Neural progenitor cell (in vitro differentiated cells): ENCODE measurements at places on chromosomes 12 and 14.

DNA sequence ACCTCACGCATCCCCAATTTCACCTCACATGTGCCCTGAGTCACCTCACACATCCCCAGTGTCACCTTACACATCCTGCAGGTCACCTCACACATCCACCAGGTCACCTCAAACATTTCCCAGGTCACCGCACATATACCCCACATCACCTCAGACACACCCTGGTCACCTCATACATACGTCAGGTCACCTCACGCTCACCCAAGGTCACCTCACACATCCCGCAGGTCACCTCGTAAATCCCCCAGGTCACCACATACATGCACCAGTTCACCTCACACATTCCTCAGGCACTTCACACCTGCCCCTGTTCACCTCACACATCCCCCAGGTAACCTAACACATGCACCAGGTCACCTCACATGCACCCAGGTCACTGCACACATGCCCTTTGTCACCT is 864.0 kb downstream of the TMEM121 start:
- no peak for DNase-seq

DNA sequence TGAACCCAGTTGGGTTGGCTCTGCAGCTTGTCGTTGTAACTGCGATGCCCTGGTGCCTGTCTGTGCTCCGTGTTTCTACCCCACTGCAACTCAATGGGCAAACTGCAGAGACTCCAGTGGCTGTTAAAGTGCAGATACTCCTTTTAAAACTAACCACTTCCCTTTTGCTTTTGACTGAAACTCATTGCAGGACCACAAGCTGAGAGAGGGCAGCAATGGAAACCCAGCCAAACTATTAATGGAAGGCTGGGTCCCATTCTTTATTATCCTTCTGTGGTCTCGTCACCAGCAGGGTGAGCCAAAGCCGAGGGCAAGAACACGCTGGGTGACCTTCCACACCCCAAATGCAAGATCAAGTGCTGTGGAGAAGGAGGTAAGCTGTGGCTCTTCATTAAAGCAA is 910.4 kb downstream of the VRK1 start:
- DNase-seq = no peak

- DNase-seq = no peak
These were observed 1441.9 kb upstream of the FLRT2 start for GRCh38 chr14:84087986-84088531.

GRCh38 chr14:91009501-91010152 is 50.8 kb downstream of the RPS6KA5 start:
- DNase-seq = no peak

DNA sequence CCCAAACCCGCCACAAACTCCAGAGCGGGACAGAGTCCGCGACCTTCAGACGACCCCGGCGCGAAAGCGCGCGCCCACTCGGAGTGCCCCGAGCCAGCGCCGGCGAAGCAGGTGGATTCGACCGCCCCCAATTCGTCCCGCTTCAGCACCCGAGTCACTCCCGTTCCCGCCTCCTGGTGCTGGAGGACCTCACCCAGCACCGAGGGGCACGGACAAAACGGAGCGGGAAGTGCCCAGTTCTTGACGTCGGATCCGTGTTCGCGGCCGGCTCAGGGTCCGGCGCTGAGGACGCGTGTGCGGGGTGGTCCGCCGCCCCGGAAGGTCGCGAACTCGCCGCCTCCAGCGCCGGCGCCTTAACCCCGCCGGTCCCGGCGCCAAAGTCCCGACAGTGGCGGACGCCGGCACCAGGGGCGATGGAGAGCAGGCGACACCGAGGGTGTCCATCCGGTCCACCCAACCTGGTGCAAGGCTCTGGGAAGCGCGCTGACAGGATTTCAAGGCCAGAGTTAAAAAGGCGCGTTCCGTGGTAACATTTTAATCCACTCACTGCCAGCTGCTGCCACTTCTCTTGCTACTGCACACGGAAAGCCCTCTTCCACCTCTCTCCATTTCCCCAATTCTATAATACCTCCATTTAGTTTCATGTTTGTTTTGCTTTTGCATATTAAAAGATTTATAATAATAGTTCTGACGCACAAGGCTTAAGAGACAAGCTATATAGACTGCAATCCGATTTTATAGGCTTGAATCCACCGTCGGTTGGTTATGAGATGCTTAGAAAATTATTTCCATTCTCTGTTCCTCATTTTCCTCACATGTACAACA is 240.0 kb upstream of the CPNE8 start:
- DNase-seq = peak; percentile 35

- DNase-seq = no peak
These were observed 77.4 kb upstream of the ALG10 start for GRCh38 chr12:33944703-33945437.

- peak; percentile 89 for DNase-seq
These were observed 35.4 kb upstream of the TMEM179 start for GRCh38 chr14:104639885-104640548.

DNA sequence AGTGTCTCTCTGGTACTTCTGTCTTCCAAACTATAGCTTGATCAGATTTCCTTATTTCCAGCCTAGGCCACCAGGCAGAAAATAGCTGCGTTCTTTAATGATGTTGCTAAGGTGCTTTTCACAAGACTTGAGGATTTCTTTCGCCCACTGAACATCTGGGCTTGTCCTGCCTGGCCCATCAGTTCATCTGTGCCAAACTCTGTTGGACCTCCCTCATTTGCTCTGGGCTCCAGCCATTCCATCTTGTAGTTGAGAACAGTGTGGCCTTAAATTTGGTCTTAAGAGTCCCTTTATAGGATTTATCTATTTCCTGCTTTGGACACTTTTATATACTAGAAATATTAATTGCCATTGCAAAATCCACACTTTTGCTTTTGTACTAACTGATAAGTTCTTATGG is 109.6 kb downstream of the TTLL5 start:
- no peak for DNase-seq

DNA sequence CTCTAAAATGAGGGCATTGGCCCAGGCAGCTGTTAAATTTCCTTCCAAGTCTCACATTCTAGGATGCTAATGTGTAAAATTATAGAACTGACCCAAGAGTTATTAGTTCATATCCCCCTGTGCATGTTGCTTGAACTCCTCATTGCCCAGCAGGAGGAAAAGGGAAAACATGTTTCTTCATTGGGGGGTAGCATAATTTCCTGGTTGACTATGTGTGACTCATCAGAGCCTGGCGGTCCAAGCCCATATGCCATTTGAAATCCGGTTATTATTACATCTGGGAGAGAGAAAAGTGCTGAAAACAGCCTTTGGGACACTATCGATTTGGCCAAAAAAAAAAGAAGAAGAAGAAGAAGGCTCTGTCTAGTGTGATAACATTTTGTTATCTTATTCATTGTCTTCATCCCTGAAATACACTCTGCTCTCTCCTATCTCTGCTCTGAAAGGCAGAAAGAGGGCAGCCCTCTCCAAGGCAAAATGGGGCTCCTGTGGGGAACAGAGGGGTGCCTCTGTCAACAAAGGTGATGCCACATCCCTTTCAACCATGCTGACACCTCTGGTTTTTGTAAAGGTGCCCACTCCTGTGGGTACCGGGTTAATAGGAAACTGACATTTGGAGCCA is 114.2 kb downstream of the DAD1 start:
- no peak for DNase-seq

- no peak for DNase-seq
These were observed 24.0 kb upstream of the KRT78 start for GRCh38 chr12:52872644-52873389.

DNA sequence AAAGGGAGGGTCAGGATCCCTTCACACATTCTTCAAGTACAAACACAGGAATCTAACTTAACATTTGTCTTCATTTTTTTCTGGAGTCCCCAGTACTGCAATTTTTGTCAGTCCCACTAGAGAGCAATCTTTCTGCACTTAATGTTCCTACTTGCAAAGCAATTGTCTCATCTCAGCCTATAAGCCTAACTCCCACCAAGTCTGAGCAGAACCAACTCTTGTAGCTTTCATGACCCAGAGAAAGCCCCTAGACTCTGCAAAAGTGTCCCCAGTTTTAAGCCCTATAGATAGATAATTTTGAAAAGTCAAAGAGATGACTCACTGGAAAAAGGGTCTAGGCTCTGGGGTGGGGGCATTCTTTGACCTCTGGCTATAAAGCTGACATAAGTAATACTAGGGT is 1.8 kb upstream of the ZBTB39 start:
- peak; percentile 61 for DNase-seq

- peak; percentile 38 for DNase-seq
These were observed 29.1 kb downstream of the BBOF1 start for GRCh38 chr14:74048281-74048680.

- DNase-seq = no peak
These were observed 72.4 kb downstream of the IGF1 start for GRCh38 chr12:102407776-102408486.

DNA sequence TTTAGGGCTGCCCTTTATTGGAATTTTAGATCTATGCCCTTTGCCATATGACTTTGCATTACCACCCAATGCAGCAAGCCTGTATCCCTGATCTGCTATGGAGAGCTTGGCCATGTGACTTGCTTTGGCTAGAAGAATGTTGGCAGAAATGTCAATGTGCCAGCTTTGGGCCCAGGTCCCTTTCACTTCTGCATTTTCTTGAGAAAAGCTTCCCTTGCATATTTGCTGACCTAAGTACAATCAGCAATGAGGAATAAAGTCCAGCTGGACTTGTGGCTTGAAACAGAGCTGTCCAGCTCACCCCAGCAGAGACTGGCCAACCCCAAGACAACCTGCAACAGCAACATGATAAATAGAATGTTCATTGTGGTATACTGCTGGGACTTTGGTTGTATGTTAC is 135.9 kb downstream of the PAH start:
- no peak for DNase-seq

DNA sequence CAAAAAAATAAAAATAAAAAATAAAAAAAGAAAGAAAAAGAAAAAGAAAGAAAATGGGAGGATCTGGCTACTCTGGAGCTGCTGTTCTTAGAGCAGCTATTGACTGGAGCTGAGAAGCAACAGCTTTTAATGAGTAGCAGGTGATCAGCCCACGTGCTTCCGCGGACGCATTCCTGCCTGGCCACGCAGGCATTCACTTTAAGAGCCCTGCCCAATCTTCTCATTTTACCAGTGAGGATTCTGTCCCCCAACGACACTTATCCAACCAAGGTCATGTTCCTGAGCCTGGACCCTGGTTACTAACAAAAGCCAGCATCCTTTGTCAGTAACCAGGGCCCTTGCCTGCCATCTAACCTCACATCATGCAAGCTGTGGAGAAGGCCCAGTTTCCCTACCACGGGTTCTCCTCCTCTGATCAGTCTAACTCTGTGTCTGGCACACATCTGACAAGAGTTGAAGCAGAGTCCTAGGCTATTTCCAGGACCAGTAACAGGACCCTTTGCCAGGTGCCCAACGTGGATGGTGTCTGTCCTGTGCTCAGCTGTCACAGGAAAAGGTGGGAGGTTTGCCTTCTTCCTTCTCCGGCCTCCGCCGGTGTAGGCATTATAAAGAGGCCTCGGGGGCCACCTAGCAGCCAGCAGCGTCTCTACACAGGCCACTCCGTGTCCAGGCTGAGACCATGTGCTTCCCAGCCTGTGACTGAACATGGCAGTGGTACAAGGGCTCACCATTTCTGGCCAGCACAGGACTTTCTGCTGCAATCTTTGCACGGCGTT is 60.9 kb upstream of the GPATCH2L start:
- DNase-seq = peak; percentile 33

- no peak for DNase-seq
These were observed 51.8 kb upstream of the FBRSL1 start for GRCh38 chr12:132437943-132438700.

GRCh38 chr14:92362781-92363235 is 39.8 kb downstream of the SLC24A4 start:
- DNase-seq = no peak

DNA sequence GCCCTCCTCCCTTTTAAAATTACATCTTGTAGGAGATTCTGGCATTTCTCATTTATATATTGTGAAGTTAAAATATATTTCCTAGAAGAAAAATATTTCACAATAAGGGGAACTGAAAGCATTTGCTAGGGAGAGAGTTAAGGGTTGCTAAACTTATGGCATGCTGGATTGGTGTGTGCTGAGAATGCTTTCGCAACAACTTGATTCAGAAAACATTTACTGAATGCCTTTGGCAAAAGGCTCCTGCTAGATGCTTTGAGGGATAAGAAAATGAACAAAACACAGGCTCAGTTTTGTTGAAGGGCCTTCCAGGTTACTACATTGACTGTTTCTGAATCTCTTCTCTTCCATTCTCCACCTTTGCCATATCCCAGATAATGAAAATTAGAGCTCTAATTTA is 67.5 kb downstream of the DIP2B start:
- DNase-seq = no peak

- no peak for DNase-seq
These were observed 663 bp downstream of the LRRK2 start for GRCh38 chr12:40225337-40225983.

- DNase-seq = peak; percentile 48
These were observed 196.8 kb upstream of the NEDD1 start for GRCh38 chr12:96710127-96710745.

GRCh38 chr14:75128596-75128990 is 1.7 kb upstream of the NEK9 start:
- DNase-seq = no peak

DNA sequence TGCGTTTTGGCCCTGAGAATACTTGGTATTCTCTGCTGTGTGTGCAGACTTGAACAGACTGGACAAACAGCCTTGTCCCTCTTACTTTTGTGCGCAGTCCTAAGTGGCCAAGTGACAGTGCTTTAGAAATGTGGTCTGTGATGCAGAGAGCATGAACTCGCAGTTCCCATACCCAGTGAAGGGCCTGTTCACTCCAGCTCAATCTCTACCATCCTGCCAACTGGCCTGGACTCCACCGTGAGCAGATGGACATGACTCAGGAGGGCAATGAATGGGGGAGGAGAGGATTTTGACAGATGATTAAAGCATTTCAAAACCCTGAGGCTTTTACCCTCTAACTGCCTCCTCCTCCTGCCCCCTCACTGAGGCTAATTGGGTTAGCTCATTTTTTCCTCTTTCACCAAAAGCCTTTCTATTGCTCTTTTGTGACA is 62.5 kb upstream of the PYGL start:
- no peak for DNase-seq

GRCh38 chr12:66860752-66861750 is 182.2 kb upstream of the GRIP1 start:
- peak; percentile 60 for DNase-seq

- DNase-seq = peak; percentile 56
These were observed 772 bp downstream of the SCARB1 start for GRCh38 chr12:124862768-124863415.

DNA sequence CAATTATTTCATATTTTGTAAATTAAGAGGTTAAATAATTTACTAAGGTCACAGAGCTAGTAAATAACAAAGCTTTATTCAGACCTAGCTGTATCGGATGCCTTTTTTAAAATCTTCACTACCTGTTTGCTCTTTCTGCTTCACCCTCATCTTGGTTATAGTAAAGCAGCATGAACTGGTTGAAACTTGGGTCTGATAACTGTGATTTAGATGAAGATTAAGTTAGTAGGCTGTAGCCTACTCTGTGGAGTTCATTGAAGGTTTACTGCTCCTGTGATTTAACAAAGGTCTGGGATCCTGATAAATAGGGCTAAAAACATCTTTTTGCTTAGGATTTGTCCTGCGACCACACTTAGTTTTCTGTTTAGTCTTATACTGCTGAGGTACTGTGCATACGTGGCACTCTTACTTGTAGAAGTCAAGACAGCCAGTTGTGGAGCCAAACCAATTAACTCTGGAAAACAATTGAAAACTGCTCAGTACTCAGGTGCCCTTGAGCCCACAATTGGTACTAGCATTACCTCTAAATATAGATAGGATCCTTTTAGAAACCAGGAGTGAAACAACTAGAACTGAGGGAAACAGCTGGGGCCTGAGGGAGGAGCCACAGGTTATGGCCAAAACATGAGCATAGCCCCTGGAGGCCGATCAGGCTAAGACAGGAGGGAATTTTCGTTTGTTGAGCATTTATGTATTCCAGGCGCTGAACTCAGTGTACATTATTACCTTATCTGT is 2.3 kb downstream of the SPATS2 start:
- peak; percentile 28 for DNase-seq
